ENCODE measurements at places on chromosomes 4 and X.

- DNase-seq = no peak
Measured at GRCh38 chr4:141646969-141647368, 10.6 kb downstream of the IL15 start.

GRCh38 chr4:31983677-31984076, 1263.5 kb downstream of the PCDH7 start:
- DNase-seq = no peak

DNA sequence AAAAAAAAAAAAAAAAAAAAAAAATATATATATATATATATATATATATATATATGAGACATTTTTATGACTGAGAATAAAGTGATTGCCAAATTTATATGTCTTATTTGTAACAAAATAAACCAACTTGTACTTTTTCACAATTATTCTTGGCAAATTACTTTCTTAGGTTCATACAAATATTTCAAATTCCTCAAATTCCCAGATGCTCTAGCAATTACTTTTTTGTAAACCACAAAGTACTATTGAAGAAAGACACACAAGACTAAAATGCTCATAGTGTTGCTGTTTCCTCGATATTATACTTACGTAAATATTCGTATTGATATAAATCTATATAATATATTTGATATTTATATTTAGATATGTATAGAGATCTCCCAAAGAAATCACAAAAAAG, 390.0 kb downstream of the FAT4 start:
- no peak for DNase-seq

DNA sequence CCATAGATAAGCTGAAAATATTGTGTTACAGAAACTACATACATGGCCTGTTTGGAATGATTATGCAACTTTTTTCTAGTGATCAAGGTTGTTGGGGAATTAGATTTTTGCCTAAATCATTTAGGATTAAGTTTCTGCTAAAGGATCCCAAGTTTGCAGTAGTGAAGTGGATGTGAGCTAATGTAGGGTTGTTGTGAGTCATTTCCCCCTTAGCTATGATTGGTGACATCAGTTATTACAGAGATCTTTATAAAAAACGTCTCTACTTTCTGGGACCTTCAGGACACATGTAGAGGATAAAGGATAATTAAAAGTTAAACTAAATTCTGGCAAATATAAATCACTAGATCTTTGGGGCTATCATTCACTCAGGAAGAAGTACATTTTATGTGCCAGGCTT, 133.3 kb downstream of the GATB start:
- DNase-seq = no peak

- no peak for DNase-seq
Measured at GRCh38 chr4:186326391-186326790, 60.4 kb downstream of the F11 start.

GRCh38 chrX:108299101-108299591, 139.1 kb downstream of the COL4A6 start:
- no peak for DNase-seq

DNA sequence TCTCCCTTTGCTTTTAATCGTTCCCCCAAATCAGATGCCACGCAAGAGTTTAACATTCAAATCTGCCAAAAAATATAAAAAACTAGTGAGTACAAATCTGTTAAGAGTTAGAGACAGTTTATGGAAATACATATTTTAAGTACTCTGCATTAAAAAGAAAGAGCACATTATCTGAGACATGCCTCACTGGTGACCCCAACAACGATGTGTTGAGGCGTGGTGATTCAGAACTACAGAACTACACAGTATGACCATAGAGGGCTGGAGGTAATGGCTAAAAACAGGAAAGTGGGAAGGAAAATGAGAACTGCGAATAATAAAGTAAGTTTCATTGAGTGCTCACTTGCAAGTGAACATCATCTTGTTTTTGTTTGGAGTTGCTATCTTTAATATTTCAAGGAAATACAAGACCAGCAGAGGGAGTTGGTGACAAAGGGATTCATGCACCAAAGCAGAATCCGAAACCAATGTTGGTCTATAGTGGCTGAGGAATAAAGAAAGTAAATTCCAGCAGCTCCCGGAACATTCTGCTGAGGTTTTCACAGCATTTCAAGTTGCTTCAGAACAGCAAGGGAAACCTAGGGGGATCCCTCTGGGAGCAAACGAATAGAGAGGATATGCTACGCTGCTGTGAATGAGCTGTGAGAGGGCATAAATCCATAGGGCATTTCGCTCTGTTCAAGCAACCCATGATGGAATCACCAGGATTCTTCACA, 92.2 kb downstream of the DCHS2 start:
- DNase-seq = no peak

DNA sequence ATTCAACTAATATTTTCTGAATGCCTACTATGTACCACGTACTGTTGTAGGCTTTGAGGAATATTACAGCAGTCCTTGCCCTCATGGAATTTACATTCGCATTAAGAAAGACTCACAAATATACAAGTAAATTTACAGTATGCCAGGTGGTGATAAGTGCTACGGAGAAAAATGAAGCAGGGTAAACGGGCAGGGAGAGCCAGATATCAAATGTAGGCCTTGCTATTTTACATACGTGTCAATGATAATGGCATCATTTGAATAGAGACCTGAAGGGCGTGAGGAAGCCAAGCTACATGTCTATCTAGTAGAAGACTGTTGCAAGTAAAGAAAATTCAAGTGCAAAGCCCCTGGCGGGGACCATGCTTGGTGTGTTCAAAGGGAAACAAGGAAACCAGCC, 65.2 kb downstream of the AMMECR1 start:
- no peak for DNase-seq

GRCh38 chr4:167831855-167832254, 260.5 kb upstream of the ANXA10 start:
- no peak for DNase-seq

DNA sequence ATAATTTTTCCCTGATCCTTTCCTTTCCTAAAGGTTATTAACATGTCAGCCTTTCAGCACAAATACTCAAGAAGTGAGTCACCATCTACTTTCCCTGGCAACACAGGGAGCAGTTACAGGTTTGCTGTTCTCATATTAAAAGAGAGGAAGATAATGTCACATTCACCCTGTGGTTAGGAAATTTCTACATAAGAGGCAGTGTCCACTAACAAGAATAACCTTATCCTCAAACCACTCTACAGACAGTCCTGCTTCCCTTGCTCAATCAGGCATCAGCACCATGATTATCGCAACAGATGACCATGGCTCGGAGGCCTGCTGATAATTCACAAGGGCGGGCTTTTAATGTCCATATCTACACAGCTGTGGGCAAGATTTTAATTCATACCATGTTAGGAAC, 30.9 kb downstream of the RNF150 start:
- DNase-seq = no peak

- DNase-seq = no peak
Measured at GRCh38 chr4:106287353-106287969, 28.5 kb downstream of the TBCK start.

- no peak for DNase-seq
Measured at GRCh38 chr4:66647476-66647875, 897.8 kb downstream of the CENPC start.

DNA sequence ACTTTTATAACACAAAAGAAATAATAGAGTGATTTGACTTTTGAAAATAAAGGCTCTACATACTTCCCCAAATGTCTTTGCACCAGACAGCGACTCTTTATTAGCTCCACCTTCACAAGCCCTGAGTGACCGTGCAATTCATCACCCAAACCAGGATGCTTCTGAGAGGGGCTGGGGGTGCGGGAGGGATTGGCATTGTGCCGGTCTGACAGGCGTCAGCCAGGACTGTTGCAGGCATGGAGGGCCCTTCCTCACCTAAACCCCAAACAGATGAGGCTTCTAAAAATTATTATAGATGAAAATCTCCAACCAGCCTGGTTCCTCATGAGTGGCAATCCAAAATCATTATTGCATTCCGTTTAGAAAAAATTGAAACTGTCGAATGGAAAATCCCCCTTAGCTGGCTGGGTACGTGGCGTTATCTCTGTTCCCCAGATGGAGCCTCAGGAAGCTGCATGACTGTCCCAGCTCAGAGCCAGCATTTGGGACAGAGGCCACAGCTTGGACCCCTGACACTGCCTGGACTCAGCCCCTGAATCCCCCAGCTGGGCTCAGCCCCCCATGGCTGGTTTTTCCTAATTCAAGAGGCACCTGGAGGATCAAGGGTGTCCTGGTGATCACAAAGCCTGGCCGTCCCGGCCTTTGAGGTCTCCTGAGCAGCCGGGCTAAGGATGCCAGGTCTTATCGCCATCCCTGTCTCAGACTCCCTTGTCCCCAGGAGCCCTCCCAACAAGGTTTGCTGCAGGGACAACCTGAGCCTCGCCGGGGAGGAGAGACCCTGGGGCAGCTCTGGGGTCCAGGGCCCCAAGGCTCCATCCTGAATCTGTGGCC, 60.4 kb downstream of the SORCS2 start:
- no peak for DNase-seq

Measured in CD4-positive, alpha-beta T cell treated with Interferon alpha-2 for 1 hour (primary cell).